NCI-H146 (cell line): ENCODE measurements at places on chromosomes 16 and 17.
A peak's percentile ranks its signal among the peaks of the same experiment; 100 is the strongest.

DNA sequence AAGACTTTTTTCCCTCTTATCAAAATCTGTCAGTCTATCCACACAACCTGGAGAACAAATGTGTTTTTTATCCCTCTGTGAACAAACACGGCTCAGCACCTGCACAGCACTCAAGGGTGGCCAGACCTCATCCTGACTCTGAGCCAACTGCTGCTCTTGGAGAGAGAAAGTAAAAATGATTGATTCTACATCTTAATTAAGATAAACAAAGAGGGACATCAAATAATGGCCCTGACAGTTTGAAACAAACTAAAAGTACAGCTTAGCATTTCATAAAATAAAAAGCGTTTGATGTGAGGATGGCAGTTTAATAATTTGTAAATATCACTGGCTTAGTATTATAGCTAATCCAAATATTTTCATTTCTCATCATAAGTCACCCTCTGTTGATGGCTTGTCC lies 106.2 kb downstream of the SNX11 start:
- DNase-seq: peak; percentile 57

DNA sequence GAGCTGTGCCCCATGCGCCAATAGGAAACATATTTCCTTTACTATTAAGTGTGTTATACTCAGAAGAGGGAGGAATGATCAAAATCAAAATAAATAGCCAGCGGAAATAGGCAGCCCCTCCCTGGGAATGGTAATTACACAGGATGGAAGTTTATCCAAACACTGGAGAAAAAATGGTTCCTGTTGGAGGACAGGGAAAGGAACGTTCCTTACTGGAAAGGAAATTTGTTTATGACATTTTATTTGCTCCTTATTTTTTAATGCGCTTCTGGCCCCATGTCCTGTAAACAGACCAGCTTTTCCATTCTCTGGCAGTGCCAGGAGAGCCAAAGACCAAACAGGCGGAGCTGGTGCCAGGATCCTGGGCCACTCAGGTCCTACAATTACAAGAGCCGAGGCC lies 273.7 kb downstream of the SOX9 start:
- DNase-seq: no peak

- DNase-seq: no peak
These were observed 49.3 kb upstream of the PABPN1L start for GRCh38 chr16:88915639-88916327.

GRCh38 chr16:12474047-12474446 lies 329.6 kb downstream of the CPPED1 start:
- DNase-seq: no peak

GRCh38 chr16:70572050-70572925 lies 48.7 kb downstream of the SF3B3 start:
- DNase-seq: no peak

DNA sequence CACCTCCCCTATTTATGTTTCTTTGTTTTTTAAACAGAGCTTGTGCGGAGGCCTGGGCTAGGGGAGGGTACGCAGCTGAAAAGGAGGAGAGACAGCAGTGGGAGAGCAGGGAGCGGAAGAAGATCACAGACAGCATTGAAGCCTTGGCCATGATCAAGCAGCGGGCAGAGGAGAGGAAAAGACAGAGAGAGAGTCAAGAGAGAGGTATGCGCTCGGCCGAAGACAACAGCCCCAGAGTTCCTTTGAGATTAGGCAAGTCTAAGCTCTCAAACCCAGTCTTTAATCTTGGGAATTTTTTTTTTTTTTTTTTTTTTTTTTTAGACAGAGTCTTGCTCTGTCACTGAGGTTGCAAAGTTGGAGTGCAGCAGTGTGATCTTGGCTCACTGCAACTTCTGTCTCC lies 20.6 kb downstream of the DNAAF1 start:
- no peak for DNase-seq

GRCh38 chr17:72404872-72405271 lies 284.1 kb downstream of the SOX9 start:
- no peak for DNase-seq

GRCh38 chr17:28858801-28859355 lies 4.1 kb downstream of the ERAL1 start:
- no peak for DNase-seq

DNA sequence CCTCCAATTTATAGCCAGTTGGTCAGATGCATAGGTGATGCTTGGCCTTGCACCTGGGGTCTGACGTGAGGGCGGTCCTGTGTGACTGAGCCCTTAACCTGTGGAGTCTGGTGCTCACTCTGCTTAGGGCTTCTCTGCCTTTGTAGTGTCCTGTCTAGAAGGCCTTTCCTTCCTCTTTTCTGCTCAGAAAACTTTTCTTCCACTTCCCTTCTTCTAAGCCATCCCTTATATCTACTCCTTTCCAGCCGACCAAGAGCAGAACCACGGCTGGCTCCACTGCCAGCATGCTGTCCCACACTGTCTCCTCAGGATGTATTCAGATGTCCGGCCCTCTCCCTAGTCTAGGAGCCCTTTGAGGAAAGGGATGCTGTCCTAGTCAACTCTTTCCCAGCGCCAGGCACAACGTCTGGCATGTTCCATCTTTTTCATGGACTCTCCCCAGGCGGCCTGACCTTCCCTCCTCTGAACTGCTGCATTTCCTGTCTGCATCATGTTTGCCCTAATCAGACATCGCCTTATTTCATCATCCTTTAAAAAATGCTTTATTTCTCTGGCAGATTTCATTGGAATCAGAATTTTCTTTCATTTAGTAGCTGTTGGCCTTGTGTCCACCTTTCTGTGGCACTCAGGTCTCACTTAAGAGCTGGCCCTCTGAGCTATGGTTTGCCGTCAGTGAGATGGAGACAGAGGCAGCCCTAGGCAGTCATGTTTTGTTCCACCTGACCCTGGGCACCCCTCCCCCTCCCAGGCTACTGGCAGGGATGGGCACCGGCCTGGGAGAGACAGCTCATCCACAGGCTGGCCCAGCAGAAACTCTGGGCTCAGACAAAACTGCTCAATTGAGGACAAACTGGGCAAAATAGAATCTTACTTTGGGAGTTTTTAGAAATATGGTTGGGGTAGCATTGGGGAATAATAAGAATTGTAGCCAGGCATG lies 15.5 kb upstream of the BRCA1 start:
- DNase-seq: no peak

GRCh38 chr17:6092182-6092902 lies 22.2 kb downstream of the WSCD1 start:
- DNase-seq: no peak

GRCh38 chr17:55124730-55125360 lies 139.9 kb upstream of the HLF start:
- DNase-seq: no peak

GRCh38 chr16:64094992-64095634 lies 1026.8 kb downstream of the CDH11 start:
- no peak for DNase-seq

GRCh38 chr17:75654176-75654575 lies 12.8 kb downstream of the RECQL5 start:
- DNase-seq: no peak

GRCh38 chr17:14864127-14864526 lies 401.0 kb downstream of the PMP22 start:
- no peak for DNase-seq

DNA sequence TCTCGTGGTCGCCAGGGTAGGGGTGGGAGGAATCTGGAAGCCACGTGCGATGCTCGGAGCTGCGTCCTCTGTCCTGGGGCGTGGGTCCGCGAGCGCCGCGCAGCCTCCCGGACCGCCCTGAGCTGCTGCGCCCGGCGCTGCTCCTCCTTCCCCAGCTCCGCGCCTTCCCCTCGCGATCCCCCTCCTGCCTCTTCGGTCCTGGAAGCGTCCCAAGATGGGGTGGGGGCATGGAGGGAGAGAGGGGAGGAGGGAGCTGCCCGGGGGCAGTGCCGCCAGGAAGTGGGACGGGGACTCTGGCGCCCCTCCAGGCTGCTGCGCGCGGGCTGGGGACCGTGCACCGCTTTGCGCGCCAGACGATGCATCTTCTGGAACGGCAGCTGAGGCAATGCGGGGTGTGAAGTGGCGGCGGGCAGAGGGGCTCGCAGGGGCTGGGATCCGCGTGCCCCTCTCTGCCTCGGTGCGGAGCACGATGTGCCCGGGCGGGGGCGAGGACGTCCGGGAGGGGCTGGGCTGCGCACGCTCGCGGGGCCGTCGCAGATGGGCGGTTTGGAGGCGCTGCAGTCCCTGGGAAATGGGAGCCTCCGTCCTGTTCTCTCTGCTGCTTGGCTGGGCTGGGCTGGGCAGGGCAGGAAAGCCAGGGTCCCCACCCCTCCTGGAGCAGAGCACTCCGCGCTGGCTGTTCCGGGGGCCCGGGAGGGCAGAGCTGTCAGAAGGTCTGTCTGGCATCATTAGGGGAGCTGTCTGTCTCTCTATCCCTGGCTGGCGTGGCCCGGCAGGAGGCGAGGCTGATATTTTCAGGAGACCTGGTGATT lies 388.0 kb downstream of the SEC14L1 start:
- DNase-seq: peak; percentile 78

DNA sequence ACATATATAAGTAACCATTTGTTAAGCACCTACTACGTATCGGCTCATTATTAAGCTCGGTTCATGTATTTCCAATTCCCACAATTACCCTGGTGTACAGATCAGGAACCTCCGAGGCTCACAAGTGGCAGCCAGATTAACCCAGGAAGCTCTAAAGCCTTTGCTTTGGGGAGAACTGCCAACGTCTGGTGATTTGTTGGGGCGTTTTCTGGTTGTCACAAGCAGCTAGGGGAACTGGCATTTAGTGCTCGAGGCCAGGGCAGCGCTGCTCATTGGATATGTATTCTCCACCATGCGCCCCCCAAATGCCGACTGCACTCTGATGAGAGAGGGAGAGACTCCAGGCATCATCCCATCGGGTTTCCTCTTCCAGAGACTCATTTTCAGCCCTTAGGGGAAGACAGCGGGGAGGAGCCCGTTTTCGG lies 541 bp downstream of the ZNF18 start:
- peak; percentile 71 for DNase-seq

- no peak for DNase-seq
These were observed 22.5 kb downstream of the XPO6 start for GRCh38 chr16:28189245-28189644.

DNA sequence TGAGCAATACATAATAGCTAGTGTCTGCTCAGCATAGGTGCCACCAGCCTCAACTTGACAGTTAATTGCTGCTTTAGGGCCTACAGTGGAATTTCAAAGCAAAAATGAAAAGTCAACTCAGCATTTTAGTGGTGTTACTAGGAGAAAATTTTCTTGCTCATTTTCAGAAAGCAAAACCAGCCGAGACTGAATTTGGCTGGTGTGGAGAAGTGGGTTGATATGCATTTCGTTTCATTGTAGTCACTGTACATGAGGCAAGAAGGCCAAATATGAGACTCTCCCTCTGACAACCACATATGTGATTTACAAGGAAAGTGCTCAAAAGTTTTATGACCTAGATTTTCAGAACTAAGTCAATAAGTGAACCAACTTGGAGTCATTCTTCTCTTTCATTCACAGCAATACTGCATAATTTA lies 54.0 kb downstream of the DUSP14 start:
- DNase-seq: no peak

DNA sequence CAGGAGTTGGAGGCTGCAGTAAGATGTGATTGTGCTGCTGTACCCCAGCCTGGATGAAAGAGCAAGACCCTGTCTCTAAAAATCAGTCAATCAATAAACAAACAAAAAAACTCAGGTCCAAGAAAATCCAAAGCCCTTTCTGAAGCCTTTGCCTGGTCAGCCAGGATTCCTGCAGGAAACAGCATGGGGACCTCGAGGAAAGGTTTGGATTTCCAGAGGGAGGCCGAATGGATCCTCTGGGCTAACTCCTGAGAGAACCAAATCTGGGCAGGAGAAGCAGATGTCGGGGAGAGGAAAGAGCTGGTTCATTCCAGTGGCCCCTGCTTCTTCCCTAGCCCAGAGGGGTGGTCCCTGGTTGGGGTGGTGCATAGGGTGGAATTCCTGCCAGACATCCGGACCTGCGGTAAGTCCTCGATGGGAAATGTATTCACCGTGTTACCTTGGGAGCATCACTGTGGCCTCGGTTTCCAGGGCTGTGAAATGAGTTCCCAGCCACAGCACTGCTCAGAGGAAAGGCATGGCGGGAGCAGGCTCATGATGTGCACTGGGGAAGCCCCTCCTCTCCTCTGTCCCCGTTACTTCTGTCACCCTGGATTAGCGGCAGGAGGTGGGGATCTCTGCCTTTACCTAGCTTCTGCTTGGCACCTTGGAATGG lies 75.1 kb downstream of the CYLD start:
- no peak for DNase-seq

DNA sequence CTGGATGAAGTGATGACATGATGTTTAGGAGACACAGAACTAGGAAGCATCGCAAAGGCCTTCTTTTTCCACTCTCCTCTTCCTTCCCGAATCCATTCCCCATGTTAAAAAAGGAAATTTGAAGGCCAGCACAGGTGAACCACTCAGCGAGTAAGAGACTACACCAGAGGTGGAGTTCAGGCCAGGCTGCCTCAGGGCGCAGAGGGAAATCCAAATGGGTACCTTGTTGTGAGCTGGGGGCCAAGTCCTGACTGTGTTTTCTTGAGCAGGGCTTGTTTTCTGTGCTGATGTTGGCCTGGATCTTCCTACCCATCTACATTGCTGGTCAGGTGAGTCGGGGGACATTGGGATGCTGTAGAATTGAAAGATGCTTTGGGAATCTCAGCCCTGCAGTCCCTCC lies 26.1 kb downstream of the SLC5A11 start:
- no peak for DNase-seq

DNA sequence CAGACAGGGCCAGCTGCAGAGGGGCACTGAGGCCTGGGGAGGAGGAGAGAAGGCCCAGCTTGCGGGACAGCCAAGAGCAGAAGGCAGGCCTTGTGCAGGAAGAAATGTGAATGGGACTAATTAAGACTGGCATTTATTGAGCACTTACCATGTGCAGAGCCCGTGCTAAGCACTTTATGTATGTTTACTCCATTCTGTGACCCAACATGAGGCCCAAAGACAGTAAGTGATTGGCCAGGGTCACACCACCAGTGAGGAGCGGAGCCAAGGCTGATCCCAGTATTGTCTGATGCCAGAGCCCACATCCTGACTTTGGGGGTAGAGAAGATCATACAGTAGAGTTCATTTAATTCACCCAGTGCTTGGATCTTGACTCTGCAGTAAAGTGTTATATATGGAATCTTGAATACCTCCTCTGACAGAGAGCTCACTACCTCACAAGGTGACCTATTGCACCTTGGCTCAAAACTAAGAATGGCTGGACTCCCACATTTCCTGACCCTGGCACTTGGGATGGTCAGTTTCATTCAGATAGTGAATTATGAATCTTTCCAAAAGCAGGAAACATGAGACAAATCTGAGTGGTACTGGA lies 13.6 kb downstream of the KATNB1 start:
- no peak for DNase-seq

GRCh38 chr17:76567634-76568432 lies 17.8 kb downstream of the ST6GALNAC2 start:
- DNase-seq: no peak

GRCh38 chr16:19238406-19238805 lies 47.1 kb upstream of the CLEC19A start:
- DNase-seq: no peak
